ENCODE measurements at places on chromosomes 3 and 15.

DNA sequence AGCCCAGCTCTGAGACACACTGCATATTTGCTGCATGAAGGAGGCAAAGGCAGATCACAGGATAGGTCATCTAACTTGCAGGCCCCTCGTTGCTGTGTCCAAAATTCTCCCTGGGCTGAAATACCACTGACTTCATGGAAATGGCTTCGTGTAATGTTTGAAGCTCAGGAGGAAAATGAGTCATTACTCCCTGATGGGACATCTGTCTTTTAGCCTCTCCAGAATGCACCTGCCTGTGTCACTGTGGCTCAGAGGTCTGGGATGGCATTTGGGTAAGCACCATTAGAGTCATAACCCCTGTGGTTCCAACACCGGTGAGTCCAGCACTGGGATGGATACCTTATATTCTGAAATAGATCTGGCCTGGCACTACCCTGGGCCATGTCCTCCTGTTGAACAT is 51.5 kb downstream of the IL12A start:
- DNase-seq, result no peak

- DNase-seq, result no peak
These were observed 186.3 kb upstream of the ATP11B start for GRCh38 chr3:182606905-182607504.

DNA sequence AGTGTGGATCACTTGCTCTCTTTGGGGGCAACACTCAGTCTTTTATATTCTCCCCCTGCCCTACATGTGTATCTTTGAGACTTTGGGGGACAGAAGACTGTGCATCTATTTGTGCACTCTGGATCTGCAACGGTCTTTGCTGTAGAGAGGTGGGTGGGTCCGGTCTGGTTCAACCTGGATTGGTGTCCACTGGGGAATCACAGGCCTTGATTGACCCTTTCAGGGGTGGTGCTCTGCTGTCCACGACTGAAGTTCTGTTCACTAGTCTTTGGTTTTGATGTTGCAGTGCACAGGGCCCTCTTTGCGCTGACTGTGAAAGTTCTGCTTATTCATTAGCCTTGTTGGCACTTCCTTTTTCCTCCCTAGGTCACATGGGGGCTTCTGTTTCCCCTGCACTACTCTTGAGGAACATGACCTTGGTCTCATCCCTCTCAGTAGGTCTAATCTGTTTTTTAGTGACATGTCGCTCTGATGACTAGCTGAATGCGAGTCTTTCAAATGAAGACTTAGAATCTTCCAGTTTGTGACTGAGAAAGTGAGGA is 284.2 kb downstream of the SV2B start:
- no peak for DNase-seq

GRCh38 chr3:101027286-101027685 is 34.1 kb upstream of the ABI3BP start:
- no peak for DNase-seq

Data from NCI-H460 (cell line).